ENCODE measurements at places on chromosomes 12 and 14. TPM values are rescaled to one million over a fixed set of nuclear protein-coding genes. Genes with fewer than 3 reads are reported as not detected.

DNA sequence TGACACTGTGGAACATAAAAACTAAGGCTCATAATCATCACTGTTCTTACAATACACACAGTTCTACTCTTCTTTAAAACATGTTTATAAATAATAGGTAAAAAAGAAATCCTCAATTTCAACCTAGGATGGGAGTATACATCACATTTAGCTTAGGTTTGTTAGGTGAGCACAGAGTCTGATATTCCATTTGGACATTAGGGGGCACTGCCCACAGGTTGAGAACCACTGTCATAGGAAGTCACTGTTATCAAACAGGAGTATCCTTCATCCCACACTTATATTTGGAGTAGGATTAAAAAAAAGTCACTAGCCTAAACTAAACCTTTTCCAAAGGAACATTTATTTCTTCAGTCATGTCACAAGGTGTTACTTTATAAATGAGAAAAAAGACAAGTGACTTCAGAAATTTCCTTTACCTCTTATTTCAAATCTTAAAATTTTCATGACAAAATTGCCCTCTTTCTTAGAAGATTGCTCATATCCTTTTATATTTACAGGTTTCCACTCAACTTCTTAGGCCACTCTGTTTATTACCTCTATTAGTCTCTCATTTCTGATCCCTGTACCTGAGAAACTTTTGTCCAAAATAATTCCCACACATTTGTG, 240.6 kb downstream of the CPNE8 start:
- DNase-seq = no peak

DNA sequence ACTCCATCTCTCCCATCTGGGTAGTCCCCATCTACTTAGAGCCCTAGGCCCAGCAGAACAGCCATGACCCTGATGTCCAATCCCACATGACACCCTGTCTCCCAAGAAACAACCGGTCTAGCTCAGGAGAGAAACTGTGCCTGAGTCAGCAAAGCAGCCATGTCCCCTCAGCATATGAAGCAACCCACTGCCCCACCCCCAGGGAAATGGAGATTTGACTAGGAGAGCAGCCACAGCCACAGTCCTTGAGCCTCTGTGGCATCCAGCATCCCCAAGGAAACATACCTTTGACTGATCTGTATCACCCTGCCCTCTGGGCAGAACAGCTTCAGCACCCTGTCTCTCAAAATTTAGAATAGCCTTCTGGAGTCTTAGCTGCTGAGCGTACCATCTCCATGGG, 641.9 kb upstream of the FBXO33 start:
- DNase-seq = no peak

The WNT1 gene
- not detected for total RNA-seq

The AKAP3 gene
- 2.4 TPM for total RNA-seq

GRCh38 chr12:104708891-104709290, 249.2 kb downstream of the SLC41A2 start:
- no peak for DNase-seq

DNA sequence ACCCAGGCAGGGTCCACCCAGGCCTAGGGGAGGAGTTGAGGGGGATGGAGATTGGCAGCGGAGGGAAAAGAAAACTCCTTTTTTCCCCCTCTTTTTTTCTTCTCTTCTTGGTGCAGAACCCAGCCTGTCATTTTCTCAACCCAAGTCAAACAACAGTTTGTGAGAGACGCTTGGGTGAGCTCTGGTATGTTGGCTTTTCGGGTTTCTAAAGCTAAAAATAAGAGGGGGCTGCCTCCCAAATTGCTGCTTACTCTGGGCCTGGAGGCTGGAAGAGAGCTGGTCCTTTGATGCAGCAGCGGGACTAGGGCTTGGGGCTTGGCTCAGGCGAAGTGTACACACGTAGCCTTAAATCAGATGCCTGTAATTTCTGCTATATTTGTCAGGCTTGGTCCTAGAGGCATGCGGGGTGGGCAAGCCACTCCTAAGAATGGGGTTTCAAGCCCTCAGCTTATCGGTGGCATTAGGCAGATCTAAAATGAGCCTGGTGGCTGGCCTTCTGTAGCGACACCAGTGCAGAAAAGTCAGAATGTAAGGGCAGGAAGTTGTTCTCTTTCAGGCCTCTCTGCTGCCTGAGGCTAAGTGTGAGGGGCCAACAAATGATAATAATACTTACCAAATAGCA, 816 bp upstream of the SLC8A3 start:
- no peak for DNase-seq

- peak; percentile 96 for DNase-seq
Measured at GRCh38 chr14:35121887-35122695, at the start of the genes PPP2R3C and PRORP. Gene PPP2R3C, minus strand, starts transcription at chr14:35121990. Its CDS starts 31 bp downstream, at chr14:35121959. Gene PRORP, plus strand, starts transcription at chr14:35122552. Its CDS starts 694 bp downstream, at chr14:35123246.

DNA sequence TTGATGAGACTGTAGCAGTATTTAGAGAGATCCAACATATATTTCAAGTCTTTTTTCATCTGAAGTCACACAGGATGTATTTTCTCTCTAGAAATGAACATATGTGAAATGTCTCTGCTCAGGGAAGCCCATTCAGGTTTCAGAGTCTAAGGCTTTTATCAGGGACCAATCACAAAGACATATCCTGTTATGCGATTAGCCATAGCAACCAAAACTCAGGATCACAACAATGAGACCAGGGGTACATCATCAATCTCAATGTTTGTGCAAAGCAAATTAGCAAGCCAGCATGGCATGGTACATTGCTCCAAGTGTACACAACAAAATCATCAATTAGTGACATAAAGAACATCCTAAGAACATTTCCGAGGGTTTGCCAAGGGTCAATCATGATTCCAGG, 99.2 kb upstream of the AMN1 start:
- DNase-seq = no peak

GRCh38 chr14:32450919-32451675, 122.0 kb downstream of the AKAP6 start:
- no peak for DNase-seq

- DNase-seq = no peak
Measured at GRCh38 chr12:54053751-54054741, at the start of gene HOXC4. Gene HOXC4, plus strand, starts transcription at chr12:54053835. Its CDS starts 88 bp downstream, at chr12:54053923.

DNA sequence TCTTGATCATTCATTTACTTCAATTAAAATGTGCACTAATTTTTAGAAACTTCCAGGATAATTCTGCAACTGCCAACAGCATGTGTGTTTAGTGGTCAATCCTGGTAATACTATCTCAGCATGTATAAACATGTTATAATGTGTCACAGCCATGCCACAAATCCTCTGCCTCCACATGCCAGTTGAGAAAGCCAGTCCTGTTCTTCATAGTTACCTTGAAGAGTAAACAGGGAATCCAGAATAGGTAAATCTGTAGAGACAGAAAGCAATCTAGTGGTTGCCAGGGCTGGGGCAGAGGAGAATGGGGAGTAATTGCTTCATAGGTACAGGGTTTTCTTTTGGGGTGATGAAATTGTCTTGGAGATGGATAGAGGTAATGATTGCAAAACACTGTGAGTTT, 85.9 kb downstream of the ARMH4 start:
- DNase-seq = no peak

DNA sequence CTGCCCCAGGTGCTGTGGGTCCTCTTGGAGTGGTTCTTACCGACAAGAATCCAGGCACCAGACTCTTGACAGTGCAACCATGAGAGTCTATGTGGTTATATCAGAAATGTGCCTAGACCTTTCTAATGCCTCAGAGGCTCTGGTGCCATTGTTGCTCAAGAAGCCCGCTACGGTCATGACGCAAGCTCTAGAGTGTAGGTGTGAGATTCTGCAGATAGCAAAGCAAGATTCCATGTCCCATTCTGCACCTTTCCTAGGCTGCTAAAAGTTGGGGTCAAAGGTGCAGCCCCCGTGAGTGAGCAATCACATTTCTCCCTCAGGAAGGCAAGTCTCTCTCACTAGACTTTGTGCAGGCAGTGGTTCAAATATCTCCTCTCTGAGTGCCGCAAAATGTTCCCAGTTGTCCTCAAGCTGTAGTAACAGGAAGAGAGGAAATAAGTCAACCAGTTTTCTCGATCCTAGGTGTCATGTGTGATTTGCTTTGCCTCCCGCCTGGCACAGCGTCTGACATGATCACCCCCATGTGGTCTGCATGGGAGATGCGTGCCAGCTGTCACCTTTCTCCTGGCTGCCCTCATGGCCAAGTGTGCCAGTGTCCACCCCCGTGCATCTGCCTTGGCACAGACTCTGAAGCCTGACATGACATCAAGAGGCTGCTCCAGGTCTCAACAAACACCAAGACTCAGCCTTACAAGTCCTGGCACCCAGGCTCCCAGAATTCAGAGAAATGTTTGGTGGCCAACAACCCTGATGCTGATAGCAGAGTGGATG, 122.5 kb upstream of the COCH start:
- no peak for DNase-seq

The REM2 gene
- 0.41 TPM for total RNA-seq

The TSPAN19 gene
- 0.51 TPM for total RNA-seq

DNA sequence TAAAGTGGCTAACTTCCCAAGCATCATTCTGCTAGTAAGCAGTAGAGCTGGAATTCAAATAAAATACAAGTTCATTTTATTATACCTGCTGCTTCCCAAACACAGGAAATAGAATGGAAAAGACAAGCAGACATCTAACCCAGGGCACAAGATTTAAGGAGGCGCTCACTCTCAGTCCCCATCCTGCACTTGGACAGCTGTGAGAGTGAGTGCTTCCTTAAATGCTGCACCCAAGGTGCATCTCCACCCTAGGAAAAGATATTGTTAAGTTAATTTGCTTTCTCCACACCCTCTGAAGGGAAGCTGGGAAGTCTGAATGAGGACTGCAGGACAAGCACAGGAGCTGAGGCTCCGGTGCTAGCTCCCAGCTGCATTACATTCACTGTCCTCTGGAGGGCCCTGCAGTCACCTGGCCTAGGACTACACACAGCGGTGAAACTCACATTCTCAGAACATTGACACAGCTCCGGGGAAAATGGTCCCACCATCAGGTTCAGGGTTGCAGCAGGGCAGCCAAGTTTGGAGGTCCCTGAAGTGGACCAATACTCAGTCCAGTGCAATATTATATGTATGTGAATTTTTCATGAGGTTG, 14.2 kb downstream of the HEBP1 start:
- DNase-seq = no peak

DNA sequence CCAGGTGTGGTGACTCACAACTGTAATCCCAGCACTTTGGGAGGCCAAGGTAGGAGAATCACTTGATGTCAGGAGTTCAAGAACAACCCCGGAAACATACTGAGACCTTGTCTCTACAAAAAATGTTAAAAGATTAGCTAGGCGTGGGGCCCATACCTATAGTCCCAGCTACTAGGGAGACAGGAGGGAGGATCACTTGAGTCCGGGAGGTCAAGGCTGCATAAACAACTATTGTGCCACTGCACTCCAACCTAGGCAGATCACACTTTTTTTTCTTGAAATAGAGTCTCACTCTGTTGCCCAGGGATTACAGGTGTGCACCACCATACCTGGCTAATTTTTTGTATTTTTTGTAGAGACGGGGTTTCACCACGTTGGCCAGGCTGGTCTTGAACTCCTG, 6.1 kb downstream of the RND1 start:
- no peak for DNase-seq

The OR2AP1 gene
- not detected for total RNA-seq

- DNase-seq = no peak
Measured at GRCh38 chr14:78324353-78324752, 154.2 kb downstream of the NRXN3 start.

DNA sequence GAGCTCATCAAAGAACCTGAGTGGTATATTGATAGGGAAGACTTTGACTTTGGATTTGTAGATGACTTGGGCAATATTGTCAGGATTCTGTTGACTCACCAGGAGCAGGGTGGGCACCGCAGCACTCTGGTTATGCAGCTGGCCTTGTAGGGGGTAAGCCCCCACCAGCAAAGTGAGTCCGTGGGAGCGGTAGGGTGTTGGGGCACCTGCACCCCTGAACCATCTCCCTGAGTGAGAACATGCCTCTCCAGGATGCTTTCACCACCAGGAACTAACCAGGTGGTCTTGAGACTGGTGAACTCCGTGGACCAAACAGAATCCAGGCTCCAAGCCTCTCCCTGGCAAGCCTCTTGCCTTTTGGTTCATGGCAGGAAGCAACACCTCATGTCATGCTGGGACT, 44.0 kb upstream of the EIF5 start:
- DNase-seq = no peak

The HIP1R gene
- total RNA-seq = 42.2 TPM

- no peak for DNase-seq
Measured at GRCh38 chr12:116784238-116784612, 46.1 kb downstream of the RNFT2 start.

The ATG2B gene
- total RNA-seq = 23.1 TPM

DNA sequence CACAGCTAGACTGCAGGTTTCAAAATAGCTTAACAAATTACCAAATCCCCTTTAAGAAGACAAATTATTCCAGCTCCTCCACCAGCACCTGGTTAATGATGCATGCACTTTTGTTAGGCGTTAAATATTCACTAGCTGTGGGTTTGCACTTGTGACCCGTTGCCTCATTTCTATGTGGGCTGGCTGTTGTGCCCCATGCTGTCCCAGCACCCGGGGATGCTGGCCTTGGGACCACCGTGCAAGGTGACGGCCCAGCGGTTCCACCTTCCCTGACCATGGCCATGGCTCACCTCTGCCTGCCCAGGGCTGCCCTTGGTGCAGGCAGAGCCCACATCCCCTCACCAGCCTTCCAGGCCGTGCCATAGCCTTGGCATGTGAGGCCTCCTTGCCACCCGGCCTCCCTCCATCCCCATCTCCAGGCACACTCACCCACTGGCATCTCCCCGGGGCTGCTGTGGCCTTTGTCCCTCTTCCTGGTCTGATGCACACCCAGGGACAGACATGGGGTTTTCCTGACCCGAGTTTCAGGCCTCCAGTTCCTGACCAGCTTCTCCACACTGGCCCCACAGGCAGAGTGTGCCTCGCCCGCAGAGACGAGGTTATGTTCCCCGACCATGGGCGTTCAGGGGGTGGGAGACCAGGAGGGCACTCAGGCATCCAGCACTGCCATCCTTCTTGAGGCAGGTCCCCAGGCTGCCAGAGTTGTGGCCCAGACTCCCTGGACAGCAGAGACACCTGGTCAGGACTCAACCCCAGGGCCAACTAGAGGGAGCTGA, 20.3 kb upstream of the C14orf180 start:
- DNase-seq = no peak

GRCh38 chr12:57112492-57113294, 1.5 kb upstream of the STAT6 start:
- no peak for DNase-seq

DNA sequence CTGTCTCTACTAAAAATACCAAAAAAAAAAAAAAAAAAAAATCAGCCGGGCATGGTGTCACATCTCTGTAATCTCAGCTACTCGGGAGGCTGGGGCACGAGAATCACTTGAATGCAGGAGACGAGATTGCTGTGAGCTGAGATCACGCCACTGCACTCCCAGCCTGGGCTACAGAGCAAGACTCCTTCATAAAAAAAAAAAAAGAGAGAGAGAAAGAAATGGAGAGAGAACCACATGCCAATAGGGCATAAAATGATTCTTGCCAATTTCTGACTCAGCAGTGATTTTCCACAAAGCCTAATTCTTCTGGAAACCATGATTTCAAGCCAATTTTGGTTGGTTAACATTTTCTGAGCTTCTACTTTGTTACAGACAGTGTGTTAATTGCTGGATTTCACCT, 250.4 kb upstream of the SEL1L start:
- no peak for DNase-seq

DNA sequence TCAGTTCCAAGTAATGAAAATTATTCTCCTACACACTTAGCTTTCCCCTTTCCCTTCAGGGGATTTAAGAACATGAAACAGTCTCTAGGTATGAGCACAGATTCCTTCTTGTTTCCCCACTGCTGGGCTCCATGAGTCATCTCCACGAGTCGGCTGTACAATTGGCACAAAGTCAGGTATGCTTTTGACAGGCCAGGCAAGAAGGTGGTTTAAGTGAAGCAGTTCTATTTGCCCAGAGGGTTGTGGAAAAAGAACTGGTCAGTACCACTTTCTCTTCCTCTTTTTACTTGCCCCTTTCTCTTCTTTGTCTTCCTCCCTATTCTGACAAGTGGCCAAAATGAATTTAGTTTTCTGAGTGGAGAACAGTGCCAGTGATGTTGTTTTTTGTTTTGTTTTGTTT, 16.3 kb downstream of the DYNC1H1 start:
- DNase-seq = no peak

All from pancreas (tissue), 10 donors.